Kidney tubule cell (primary cell): ENCODE measurements at places on chromosomes 1 and 21.
A peak's percentile ranks its signal among the peaks of the same experiment; 100 is the strongest.

DNA sequence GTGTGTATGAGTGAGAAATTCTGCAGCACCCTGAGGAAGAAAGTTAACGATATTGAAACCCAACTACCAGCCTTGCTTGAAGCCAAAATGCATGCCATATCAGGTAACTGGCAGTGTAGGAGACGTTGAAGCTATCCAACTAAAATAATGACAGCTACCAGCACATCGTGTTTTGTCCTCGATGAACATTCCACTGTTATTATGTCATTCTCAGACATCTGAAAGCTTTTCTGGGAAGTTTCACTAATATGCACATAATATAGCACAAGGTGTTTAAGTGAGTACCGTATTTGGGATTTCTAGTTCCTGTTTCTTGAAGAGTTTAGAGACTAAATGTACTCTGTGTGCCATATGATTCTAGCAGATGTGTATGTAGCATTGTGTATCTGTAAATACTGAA, 173.5 kb downstream of the DISC1 start:
- peak; percentile 66 for DNase-seq

DNA sequence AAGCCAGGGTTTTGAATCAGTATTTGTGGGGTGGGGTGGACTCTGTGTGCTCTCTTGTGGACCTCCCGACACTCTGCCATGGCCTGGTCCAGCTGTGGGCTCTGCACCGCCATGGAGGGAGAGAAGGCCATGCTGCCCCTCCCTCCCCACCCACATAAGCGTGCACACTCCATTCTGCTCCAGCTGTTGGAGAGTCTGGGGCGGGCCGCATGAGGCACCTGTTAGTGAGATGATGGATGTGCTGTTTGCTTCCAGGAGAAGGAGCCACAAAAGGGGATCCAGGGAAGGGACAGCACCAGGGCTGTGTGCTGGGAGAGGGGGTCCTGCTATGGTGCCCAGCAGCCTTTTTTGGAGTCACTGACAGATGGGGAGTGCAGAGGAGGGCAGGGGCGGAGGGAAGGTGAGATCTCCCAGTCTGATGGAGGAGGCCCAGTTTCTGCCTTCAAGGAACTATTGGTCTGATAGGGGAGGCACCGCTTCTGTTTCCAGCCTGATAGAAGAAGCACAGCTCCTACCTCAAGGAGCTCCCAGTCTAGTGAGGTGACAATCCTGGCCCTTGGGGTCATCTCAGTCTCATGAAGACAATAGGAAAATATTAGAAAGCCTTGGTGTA, 101.5 kb downstream of the ACTL8 start:
- DNase-seq = no peak

DNA sequence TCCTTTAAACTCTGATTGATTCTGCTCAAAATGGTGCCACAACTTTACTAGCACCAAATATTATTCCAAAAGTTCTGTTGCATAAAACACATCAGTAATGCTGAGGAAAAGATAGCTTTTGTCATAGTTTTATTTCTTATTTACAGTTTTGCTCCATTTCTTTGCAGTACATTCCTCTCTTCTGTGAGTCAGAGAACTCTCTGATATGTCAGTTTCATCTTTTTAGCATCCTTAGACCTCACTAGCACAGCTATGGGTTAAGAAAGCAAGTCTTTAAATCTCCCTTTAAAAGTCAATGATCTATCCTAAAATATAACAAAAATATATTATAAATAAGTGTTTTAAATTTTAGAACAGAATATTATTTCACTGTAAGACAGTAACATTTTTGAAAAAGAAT, 356.6 kb upstream of the SNX7 start:
- no peak for DNase-seq

GRCh38 chr1:45297666-45298356, 28.9 kb upstream of the HPDL start:
- peak; percentile 43 for DNase-seq

GRCh38 chr1:50266509-50266908, 156.7 kb downstream of the DMRTA2 start:
- no peak for DNase-seq

- no peak for DNase-seq
These were observed at the start of gene PRSS38 for GRCh38 chr1:227815468-227816409. Gene PRSS38, plus strand, starts transcription at chr1:227815675. Its CDS starts 42 bp downstream, at chr1:227815717.

DNA sequence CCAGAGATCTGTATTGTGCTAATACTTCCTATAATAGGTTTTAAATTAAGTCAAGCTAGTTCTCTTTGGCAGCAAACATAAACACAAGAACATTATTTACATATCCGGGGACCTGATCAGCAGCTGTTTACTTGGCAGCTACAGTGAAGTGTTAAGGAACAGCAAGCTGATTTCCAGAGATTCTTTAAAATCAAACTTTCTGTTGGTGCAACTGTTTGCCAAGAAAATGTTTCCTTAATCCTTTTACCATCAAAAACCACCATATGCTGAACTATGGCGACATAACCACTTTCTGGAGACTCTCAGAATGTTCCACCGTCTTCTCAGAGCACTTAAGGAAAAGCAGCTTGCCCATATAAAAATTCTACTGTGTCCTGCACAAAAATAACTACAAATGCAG, 107.0 kb upstream of the KRTAP19-8 start:
- no peak for DNase-seq

DNA sequence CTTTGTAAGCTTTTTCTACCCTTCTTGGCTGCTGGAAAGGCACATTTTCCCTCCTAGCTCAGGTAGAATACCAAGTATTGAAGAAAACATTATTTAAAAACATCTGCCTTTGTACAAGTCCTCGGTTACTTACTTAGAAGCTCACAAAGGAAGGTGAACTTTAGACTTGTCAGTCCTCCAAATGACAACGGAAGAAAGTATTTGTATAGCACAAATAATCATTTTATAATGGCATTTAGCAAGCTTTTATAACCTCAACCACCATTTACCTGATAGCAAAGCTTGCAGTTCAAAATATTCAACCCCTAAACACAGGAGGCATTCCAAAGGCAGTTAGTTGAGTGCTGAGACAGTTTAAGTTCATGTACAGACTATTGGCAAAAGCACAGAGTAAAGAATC, 2.5 kb upstream of the FCAMR start:
- no peak for DNase-seq

DNA sequence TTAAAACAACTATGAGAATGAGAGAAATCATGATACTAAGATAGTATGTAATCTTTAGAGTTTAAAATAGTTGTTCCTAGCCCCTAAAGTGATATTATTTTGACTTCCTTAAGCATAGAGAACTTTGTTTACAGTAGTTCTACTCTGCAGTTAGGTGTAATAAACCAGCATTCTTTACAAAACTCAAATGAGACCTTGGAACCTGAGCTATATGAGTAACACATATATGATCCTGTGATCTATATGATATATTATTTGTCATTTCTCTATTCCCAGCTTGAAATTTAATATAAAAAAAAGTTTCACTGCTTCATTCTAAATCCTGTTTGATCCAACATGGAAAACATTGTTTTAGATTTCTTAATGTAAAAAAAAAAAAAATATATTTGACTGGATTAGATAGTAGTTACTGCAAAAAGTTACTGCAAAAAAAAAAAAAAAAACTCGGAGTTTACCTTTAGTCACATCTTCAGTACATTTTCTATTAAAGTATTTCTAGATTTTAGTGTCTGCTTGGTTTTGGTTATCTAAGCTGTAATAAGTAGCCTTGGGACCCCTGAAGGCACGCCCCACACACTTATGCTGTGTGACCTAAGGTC, 463.8 kb downstream of the USP25 start:
- DNase-seq = no peak

DNA sequence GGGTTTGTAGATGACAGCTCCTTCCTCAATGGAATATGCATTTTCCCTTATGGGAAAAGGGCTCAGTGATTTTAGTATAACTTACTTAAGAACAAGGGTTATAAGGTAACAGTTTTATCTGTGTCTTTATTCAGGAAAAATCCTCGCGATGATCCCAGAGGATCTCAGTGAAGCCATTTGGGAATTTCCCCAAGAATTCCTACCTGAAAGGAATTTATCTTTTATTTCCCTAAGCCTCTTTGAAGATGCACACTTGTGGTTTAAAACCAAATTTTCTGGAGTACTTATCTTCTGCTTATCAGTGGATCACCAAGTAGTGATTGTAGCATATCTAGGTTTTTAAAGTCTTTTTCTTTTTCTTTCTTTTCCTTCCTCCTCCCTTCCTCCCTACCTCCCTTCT, 58.8 kb downstream of the AK4 start:
- peak; percentile 57 for DNase-seq

GRCh38 chr21:42578034-42578433, 64.4 kb downstream of the SLC37A1 start:
- DNase-seq = no peak

DNA sequence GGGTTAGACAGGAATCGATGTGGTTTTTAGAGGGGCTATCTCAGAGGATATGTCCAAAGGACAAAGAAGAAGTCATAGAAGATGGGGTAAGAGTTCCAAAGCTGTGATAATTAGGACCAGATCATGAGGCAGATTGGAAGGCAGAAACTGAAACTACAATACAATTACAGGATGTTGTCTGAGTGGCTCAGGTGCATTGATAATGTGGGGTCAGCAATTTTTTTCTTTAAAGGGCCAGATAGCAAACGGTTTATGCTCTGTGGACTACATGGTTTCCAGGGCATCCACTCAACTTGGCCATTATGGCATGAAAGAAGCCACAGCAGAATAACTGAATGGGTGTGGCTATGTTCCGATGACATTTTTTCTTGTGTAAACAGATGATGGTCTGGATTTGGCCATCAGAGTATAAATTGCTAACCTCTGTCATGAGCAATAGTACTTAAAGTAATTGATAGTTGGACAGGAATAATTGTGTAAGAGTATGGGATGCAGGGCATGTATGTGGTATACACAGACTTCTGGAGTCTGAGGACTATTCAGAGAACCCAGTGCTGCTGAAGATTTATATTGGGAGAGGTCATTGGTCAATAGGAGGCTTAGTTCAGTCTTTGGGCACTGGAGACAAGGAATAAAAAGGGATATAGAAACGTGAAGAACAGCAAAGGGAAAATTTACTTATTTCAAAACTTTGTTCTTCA, 198.4 kb upstream of the ADGRL4 start:
- no peak for DNase-seq

DNA sequence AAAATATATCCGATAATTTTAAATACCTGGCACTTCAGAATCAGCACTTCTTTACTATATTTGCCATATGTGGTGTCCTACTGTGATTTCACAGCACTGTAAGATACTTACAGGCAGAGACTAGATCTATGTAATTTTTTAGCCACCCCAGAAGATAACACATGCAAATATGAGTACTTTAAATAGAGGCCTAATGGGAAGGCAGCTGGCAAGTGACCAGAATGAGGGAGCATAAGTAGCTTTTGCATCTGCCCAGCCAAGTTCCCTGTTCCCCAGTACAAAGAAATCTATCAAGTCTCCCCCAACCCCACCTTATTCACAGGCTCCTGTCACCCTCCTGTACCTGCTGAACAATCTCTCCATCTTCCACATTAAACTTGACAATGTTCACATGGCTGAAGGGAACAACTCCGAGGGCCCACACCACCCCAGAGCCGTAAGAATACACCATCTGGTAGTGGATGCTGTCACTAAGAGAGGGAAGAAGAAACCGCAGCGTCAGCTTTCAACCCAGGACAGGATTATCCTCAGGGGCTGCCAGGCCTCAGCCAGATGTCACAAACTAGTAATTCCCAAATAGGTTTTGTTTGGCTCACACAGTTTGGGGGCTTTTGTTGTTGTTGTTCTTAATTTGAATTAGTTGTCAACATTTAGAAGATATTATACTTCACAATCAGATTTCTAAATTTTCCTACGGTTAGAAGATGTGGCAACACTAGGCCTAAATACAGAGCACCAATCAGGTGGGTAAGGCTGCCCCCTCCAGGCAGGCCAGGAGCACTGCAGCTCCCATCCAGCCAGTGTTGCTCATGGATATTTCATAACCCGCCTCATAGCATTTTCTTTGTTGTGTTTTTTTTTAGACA, 10.4 kb downstream of the EMC1 start:
- DNase-seq = peak; percentile 65

DNA sequence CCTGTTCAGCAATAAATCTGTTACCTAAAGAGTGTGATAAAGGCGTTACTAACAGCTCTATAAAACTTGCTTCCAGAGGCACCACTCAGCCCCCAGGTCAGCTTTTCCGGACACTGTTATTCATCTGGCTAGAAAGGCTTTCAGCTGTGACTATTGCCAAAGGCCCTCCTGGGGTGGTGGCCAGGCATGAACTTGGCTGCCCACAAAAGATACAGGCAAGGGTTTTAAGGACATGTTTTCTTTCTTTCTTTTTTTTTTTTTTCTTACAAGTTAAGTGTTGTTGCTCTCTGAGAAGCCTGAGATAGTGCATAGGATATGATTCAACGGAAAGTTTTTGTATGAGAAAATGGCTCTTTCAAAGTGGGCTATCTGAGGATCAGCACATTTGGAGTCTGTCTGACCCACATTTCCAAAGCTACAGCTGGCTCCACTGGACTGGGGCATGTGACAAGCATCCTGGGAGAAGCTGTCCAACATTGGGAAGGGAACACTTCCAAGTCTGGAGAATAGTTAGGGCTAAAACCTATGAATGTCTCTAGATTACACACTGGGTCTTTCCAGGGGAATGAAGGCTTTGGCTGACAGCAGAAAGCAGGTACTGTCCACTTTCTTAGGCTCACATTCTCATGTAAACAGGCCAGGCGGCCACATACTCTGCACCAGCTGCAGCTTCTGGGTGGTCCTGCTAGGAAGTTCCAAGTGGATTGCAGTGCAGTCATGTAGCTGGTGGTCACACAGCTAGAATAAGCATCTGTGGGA, 639.7 kb downstream of the LMO4 start:
- peak; percentile 51 for DNase-seq

- DNase-seq = no peak
These were observed 327.5 kb upstream of the LYPLAL1 start for GRCh38 chr1:218846181-218846580.

GRCh38 chr1:204479387-204480136, 15.0 kb downstream of the PIK3C2B start:
- DNase-seq = no peak

GRCh38 chr21:33266789-33267135, 595 bp downstream of the IL10RB start:
- no peak for DNase-seq

DNA sequence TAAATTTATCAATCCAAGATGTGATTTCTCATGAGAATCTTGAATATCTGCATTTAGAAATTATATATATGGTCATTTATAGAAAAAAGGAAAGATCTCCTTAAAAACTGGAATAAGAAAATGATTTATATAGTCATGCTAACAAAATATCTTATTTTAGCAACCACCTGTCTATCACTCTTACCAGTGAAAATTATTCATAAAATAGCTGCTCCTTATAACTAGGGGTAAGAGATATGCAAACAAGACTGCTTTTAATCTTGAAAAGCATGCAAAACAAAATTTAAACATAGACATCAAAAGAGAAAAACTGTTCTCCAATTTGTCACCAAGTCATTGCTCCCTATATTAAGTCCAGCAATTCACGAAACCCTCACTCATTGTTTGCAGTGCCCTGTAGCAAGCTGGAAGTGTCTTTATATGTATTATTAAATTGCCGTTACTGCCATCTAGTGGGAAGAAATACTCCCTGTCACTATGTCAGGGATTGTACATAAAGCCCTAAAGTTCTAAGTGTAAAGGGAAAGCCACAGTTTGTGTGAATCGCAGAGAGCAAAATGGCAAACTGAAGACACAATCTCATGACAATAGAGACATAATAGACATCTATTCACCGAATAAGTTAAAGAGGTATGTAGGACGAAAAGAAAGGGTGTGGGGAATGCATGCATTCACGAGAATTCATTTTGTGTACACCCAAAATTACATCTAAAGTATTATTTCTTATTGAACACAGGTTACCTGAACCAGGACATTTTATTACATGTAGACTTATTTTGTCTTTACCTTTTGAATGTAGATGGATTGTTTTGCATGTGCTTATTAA, 600.5 kb downstream of the USP25 start:
- DNase-seq = peak; percentile 75

- no peak for DNase-seq
These were observed 8.5 kb downstream of the MEX3A start for GRCh38 chr1:156073740-156074139.

- DNase-seq = no peak
These were observed 104.7 kb downstream of the SNX7 start for GRCh38 chr1:98766255-98766654.
